Activated CD8-positive, alpha-beta memory T cell treated with anti-CD3 and anti-CD28 coated beads, Interleukin-2, amount 10 ng/mL, durations not matched to agents 7 days and 5 days (primary cell): ENCODE measurements at places on chromosomes 6 and 20. TPM values are rescaled to one million over a fixed set of nuclear protein-coding genes. Genes with fewer than 3 reads are reported as not detected.

Gene PRPF6
- 80.6 TPM for total RNA-seq

Gene PNLDC1
- 1.4 TPM for total RNA-seq

Gene TFAP2D
- total RNA-seq, result not detected

Gene HCK
- total RNA-seq, result not detected

Gene FOXS1
- not detected for total RNA-seq

Gene TRIM10
- not detected for total RNA-seq

Gene SLC22A7
- total RNA-seq, result not detected

Gene PREX1
- total RNA-seq, result 156 TPM

Gene LRP11
- 3.1 TPM for total RNA-seq

Gene EPPIN
- not detected for total RNA-seq

Gene KCNQ5
- total RNA-seq, result 7.2 TPM

Gene MAVS
- total RNA-seq, result 29.7 TPM

Gene PXMP4
- total RNA-seq, result 11.9 TPM

Gene HAO1
- not detected for total RNA-seq

Gene BCAS1
- not detected for total RNA-seq

Gene ESR1
- total RNA-seq, result 0.21 TPM

Gene MROH8
- 3.1 TPM for total RNA-seq

Gene MYLK4
- 0.23 TPM for total RNA-seq

Gene LY6G5C
- total RNA-seq, result 3.8 TPM

Gene ADGRF5
- total RNA-seq, result not detected

Gene ZSCAN31
- 1.7 TPM for total RNA-seq

Gene MCHR2
- not detected for total RNA-seq

Gene SLC22A3
- total RNA-seq, result not detected

Gene MOXD1
- 0.45 TPM for total RNA-seq

Gene ADGRG6
- 0.52 TPM for total RNA-seq

Gene NKX2-4
- total RNA-seq, result not detected

Gene EYS
- total RNA-seq, result not detected

Gene ZSCAN12
- 7.1 TPM for total RNA-seq

Gene PACRG
- total RNA-seq, result not detected

Gene DDO
- not detected for total RNA-seq

Gene SLC22A1
- total RNA-seq, result 0.82 TPM

Gene APMAP
- 47.5 TPM for total RNA-seq

Gene EPHA7
- total RNA-seq, result not detected

Gene EEF1E1
- 47.1 TPM for total RNA-seq

Gene OLIG3
- 0.18 TPM for total RNA-seq

Gene EEF1A2
- total RNA-seq, result not detected

Gene OOEP
- 1.1 TPM for total RNA-seq

Gene ZNF334
- 1.7 TPM for total RNA-seq

Gene RWDD2A
- 1.3 TPM for total RNA-seq

Gene PXT1
- total RNA-seq, result not detected

Gene SEL1L2
- total RNA-seq, result not detected

Gene OR2J3
- total RNA-seq, result not detected

Gene CALHM6
- 13.8 TPM for total RNA-seq

Gene NHLRC1
- 0.30 TPM for total RNA-seq
